Inflammatory macrophage treated with lipopolysaccharide for 4 hours (primary cell): ENCODE measurements at places on chromosomes 4 and X.

DNA sequence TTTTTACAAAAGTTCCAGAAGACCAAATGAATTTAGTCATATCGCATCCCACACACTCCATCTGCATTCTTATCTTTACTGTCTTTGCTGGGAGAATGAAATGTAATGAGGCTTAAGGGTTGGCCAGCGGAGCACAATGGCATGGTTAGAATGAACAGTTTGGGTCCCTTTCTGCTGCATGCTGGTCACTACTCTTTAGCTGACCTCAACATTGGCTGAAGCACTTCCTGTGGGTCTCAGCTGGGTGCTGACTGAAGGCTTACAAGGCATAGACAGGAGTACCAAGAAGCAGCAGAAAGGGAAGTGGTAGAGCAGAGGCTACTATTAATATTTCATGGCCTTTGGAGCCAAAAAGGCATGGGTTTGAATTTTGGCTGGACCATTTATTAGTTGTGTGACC, 159.4 kb upstream of the GPC4 start:
- no peak for DNase-seq

DNA sequence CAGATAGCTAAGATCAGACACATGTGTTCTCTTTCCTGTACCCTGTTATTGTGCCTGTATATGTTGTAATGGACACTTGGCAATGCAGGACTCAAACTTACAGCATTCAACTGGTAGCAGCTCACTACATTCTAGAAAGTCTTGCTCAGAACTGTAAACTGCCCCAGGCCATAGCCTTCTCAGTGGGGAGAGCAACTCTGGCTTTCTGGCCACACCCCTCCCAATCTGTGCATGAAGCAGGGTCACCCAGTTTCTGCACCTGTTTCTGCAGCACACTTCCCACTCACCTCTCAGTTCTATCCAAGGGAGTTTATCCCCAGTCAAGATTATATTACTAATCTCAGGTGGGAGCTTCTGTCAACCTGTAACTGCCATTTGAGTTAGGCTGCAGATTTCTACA, 38.9 kb upstream of the TBX22 start:
- no peak for DNase-seq

DNA sequence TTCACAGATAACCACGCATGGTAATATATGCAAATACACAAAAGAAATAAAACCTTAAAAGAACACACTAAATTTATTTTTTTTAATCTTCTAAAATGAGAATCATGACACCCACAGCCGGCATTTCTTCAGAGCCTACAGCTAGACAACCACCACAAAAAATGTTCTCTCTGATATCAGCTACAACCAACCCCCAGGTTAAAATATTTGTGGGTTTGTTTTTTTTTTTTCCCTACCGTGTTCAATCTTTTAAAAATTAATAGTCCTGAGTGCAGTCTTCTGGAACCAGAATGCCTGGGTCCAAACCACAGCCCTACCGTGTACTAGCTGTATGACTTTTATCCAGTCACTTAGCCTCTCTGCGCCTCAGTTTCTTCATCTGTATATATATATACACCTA, 36.0 kb downstream of the MAML3 start:
- DNase-seq: no peak

DNA sequence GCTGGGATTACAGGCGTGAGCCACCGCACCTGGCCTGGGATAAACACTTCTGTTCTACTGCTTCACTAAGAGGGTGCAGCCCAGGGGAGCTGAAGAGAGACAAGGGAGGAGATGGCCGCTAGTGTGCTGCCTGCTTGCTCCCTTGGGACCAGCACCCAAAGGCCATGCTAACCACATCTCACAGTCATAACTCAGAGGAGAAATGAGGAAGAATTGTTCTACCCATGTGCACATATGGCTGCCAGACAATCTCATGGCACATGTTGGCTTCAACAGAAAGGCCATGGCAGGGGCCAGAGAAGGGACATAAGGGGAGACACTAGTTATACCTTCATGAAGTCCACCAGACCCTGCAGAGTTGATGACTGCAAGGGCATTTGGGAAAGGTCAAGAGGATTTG, 22.4 kb downstream of the CLDN22 start:
- no peak for DNase-seq

DNA sequence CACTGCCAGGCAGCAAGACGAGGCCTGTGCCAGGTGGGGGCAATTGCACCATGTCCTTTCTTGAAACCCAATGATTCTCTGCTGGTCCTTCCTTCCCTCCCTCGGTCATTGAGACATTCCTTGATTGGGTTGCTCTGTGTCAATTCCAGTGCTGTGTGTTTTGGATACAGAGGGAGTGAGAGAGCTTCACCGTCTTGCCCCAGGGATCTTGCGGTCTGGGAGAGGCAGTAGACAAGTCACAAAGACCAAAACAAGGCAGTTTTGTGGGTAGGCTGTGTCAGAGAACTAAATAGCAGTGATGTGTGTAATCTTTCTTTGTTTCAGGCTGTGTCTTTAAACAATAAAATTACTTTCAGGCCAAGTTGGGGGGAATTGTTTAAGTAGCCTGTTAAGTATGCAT, 38.8 kb upstream of the TADA2B start:
- DNase-seq: no peak

- DNase-seq: no peak
These were observed 59.7 kb upstream of the IL15 start for GRCh38 chr4:141576585-141577110.

DNA sequence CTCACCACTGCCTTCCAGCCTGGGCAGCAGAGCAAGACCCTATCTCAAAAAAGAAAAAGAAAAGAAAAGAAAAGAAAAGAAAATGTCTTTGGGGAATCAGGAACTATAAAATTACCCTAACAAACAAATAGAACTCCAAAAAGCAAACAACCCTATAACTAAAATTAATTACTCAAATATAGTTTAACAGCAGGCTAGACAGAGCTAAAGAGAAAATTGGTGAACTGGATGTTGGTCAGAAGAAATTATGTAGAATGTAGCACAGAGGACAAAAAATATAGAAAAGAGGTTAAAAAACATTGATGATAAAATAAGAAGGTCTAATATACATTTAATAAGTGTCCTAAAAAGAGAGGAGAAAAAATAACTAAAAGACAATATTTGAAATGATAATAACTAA, 27.8 kb upstream of the WWC2 start:
- no peak for DNase-seq

- no peak for DNase-seq
These were observed 603 bp downstream of the NDNF start for GRCh38 chr4:121071640-121072223.

- DNase-seq: no peak
These were observed 97.5 kb downstream of the SNCA start for GRCh38 chr4:89739311-89739988.

- peak; percentile 88 for DNase-seq
These were observed 68.3 kb upstream of the DDX3X start for GRCh38 chrX:41265615-41266014.

DNA sequence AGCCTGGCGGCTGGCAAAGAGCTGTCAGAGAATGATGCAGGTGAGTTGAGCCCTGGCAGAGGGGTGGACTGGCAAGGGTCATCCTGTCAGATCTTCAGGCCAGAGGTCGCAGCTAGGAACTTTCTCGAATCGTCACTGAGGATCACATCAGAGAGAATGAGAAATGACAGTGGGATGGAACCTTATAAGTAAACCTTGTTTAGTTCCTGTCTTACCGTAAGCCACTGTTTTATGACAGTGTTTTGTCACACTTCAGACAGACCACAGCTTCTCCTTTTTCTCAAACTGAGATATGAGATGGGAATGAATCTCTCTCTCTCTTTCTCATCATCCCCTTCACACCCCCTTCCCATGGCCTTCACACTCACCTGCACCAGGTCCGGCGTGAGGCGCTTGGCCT, 9.3 kb downstream of the DIPK2B start:
- DNase-seq: peak; percentile 18

DNA sequence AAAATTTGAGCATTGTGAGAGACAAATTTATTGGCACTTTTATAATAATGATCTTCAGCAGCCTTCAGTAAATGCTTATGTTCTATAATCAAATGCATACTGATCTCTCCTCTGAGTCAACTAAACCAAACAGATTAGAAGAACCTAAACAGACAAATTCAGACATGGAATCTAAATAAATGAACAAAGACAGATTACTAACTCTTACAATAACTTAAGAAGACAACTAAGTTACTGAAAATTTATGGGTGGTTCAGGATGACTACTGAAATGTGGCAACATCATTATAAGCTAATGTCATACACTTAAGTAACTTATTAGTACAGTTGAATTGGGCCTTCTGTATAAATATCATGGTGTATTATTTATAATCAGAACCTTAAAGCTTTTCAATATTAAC, 127.3 kb downstream of the NEK1 start:
- DNase-seq: no peak

- no peak for DNase-seq
These were observed 171.9 kb downstream of the DCTD start for GRCh38 chr4:182745237-182745636.

GRCh38 chr4:52592287-52592686, 66.8 kb downstream of the USP46 start:
- DNase-seq: no peak

- peak; percentile 73 for DNase-seq
These were observed 24.0 kb upstream of the XIAP start for GRCh38 chrX:123835661-123836371.

DNA sequence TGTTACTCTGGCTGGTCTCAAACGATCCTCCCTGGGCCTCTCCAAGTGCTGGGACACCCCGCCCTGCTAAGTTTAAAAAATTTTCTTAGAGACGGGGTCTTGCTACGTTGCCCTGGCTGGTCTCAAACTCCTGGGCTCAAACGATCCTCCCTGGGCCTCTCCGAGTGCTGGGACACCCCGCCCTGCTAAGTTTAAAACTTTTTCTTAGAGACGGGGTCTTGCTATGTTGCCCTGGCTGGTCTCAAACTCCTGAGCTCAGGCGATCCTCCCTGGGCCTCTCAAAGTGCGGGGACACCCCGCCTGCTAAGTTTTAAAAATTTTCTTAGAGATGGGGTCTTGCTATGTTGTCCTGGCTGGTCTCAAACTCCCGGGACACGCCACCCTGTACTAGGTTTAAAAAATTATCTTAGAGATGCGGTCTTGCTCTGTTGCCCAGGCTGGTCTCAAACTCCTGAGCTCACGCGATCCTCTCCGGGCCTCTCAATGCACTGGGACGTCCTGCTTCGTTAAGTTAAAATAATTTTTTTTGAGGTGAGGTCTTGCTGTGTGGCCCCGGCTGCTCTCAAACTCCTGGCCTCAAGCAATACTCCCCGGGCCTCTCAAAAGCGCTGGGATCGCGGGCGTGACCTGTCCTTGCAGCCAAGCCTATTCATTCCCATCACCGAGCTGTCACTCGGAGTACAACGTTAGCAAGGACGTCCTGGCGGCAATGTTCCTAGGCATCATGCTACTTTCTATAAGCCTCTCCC, 1.1 kb downstream of the SLC25A6 start:
- DNase-seq: no peak

DNA sequence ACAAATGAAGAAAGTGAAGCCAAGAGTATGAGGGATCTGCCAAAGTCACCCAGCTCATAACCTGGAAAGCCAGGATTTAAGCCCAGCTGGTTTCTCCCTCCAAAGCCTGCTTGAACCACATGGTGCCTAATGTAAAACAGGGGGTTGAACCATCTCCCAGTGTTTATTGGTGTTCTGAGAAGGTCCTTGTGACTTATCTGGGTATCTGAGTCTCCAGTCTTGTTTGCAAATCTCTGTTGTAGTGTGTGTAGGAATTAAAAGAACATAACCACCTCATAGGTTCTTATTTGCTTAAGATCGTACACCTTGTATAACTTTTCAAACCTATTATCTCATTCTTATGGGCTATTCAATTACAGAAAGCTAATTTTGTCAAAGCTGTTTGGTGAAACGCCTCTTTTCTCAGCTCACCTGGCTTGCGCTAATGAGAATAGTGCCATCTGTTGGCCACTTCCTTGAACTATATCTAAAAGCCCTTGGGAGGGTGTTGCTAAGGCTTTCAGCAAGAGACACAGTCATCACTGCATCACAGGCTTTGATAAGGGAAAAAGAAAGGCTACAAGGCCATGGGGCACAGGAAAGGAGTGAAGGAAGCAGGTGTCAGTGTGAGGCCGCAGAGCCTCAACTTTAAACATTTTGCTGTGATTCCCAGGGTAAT, 34.0 kb downstream of the ETDB start:
- peak; percentile 55 for DNase-seq
